ENCODE measurements at places on chromosomes 16 and 17.

GRCh38 chr16:29316761-29317183, 89.7 kb downstream of the NPIPB11 start:
- DNase-seq = no peak

DNA sequence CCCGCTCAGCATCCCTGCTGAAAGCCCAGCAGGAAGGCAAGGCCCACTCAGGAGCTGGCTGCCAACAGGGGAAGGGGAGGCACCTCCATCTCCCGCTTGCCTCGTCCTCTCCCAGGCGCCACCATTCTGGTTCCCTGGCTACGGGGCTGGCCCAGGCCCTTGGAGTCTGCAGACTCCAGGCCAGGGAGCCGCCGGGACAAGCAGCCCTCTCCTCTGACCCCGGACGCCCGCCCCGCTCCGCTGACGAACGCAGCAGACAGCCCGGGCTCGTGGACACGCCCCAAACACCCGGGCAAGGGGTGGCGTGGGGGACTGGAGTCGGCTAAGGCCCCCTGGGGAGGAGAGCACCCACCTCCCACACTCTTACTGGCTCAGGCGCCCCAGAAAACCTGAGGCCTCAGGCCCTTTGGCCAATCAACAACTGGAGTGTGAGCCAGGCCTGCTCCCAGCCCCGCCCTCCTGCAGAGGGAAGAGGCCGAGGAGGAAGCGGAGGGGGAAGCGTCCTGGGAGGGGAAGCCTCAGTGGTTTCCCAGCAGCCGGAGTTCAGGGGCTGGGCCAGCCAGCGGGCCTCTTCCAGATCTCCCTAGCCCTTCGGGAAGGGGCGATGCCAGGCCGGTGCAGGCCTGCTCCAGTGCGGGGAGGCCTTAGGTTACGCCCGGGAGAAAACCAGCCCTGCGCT, 4.2 kb downstream of the MNT start:
- DNase-seq = peak; percentile 56

- DNase-seq = no peak
Observed at GRCh38 chr17:2084036-2084765, 29.3 kb downstream of the HIC1 start.

- peak; percentile 27 for DNase-seq
Observed at GRCh38 chr17:40515491-40516041, 14.1 kb upstream of the TNS4 start.

DNA sequence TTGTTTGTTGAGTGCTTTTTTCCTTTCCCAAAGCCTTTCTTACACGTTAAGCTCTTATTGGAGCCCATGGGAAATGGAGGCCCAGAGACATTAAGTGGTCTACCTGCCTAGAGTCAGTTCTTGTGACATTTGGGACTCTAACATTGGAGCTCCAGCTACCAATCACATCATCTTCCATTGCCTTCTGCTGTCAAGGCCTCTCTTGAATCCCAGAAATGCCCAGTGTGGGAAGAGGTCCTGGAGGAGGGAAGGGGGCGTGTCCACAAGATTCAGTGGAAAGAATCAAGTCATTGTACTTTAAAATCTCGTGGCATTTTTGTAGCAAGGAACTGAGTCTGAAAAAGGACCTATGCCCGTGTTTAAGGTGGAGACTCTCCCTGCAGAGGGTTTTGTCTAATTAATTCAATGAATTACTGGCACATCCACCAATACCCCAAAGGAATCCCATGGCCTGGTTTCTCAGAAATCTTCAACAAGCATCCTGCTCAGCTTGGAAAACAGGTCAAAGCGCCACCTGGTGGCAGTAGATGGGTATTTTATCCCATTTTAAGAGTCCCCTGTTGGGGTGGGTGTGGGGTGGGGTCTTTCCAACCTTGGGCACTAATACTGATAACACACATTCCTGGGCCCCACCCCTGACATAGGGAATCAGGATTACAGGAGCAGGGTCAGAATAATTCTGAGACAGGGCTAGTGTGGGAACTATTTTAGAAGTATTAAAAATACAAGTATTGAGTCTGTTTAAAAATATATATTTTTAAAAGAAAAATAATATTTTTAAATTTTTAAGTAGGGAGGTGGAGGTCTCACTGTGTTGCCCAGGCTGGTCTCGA, 24.6 kb downstream of the GPT2 start:
- peak; percentile 25 for DNase-seq

DNA sequence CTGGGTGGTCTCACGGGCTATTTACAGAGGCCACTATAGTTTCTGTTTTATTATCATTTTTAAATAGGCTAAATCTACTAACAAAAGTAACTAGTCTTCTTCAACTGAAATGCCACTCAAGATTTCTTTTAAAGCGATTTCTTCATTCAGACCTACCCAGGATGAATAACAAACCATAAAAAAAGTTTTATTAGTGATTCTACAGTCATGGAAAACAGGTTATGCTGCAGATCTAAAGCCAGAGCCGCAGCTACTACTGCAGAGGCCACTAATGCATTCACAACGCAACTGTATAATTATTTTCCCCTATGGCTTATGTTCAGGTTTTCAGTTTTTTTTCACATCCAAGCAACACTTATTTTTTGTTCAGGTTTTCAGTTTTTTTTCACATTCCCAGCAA, 136.2 kb upstream of the AXIN2 start:
- DNase-seq = no peak

- no peak for DNase-seq
Observed at GRCh38 chr17:65013613-65014391, 42.7 kb downstream of the GNA13 start.

GRCh38 chr17:8745586-8746500, 1.2 kb upstream of the CCDC42 start:
- DNase-seq = peak; percentile 64

- no peak for DNase-seq
Observed at GRCh38 chr16:9660898-9661297, 521.3 kb downstream of the GRIN2A start.

GRCh38 chr16:3971261-3971660, 90.7 kb upstream of the CREBBP start:
- DNase-seq = no peak

GRCh38 chr16:74817851-74818250, 43.2 kb upstream of the FA2H start:
- no peak for DNase-seq

- no peak for DNase-seq
Observed at GRCh38 chr17:47834756-47835155, 3.3 kb downstream of the LRRC46 start.

GRCh38 chr17:8875957-8876356, 8.5 kb upstream of the PIK3R6 start:
- no peak for DNase-seq

DNA sequence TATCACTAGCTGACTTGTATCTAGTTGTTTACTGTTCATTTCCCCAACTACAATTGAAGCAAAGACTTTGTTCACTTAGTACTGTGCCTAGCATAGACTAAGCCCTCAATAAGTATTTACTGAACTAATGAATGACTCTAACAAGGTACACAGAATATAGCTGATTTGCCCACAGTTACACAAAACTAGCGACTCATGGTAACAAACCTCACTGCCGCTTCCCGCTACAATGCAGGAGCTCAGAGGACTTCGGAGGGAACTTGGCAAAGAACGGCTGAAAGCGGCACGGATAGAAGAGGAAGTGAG, 524 bp downstream of the EFTUD2 start:
- DNase-seq = no peak

DNA sequence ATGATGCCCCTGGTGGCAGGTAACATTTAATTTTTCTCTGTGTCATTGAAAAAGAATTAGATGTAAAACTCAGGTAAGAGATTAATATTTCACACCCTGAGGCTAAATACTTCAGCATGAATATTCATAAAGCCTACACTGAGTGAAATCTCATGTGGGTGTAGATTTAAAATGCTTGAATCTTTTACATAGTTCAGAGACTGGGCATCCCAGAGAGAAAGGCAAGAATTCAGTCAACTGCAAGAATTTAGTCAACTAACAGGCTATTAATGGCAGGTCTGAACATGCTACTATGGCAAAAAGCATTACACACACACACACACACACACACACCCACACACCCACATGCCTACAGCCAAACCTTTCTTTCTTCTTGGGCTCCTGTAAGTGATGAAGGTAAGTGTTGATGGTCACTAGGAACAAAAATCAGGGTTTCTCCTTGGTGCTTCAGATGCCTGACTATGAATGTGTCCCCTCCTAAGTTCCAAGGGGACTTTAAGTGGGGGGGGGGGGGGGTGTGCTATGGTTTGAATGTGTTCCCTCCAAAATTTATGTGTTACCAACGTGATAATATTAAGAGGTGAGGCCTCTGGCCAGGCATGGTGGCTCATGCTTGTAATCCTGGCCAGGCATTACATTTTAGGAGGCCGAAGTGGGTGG, 63.7 kb upstream of the PSMD7 start:
- no peak for DNase-seq

GRCh38 chr16:1788708-1789100, 4.8 kb downstream of the IGFALS start:
- DNase-seq = no peak

DNA sequence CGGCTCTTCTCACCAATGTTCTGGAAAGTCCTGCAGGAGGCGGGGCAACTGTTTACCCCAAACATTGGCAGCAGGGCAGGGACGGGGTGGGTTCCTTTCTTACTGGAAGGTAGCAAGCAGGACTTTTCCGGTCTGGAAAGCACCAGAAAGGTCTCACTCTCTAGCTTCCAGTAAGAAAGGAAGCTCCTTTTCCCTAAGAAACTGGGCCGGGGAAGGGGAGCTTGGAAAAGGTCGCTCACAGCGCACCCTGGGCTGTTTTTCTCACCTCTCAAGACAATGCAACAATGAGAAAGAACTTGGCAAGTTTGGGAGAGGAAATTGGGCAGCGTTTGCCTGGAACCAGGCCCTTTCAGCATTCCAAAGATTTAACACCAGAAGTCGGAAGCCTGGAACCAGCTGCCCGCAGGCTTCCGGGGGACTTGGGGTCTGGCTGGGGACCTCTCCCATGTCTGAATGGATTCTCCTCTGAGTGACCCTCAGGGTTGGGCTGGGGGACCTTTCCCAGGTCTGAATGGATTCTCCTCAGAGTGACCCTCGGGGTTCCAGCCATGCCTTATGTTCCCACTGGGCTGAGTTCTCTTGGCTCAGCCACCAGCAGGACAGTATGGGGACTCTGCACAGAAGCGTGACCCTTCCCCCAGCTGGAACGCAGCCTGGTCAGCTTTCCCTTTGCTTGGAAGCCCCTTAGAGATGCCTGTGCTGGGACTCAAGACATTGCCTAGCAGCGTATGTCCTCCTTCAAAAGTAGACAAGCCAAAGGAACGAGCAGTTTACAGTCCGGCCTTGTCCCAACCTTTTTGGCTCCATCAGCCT, 166.5 kb upstream of the PLCG2 start:
- no peak for DNase-seq

GRCh38 chr17:57032343-57032742, 52.7 kb upstream of the AKAP1 start:
- no peak for DNase-seq

DNA sequence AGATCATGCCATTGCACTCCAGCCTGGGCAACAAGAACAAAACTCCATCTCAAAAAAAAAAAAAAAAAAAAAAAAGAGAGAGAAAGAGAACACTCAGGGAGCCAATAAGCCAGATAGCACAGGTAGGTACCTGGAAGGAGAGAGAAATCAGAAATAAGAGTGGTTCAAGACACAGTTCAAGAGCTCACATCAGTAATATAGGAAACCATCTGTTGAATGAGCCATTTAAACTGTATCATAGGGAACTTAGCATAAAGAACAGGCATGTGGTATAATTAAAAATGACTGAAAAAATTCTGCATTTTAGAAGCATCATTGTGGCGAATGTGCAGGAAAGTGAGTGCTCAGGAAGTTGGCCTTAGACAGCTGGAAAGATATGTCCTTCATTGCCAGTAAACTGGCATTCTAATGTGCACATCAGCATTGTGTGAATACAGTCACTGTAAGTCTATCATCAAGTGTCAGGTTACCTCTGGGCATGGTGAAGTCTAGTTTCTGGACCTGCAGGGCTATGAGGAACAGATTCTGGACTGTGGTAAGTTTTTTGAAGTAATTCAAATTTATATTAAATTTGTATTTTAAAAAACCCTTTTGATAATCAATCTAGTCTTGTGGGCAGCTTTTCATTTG, 20.4 kb downstream of the KRT12 start:
- no peak for DNase-seq

All from stimulated activated CD8-positive, alpha-beta memory T cell treated with anti-CD3 and anti-CD28 coated beads, Interleukin-15, amount 100 ng/mL, for 48 hours (primary cell).